ENCODE measurements at places on chromosomes 6 and 20.

DNA sequence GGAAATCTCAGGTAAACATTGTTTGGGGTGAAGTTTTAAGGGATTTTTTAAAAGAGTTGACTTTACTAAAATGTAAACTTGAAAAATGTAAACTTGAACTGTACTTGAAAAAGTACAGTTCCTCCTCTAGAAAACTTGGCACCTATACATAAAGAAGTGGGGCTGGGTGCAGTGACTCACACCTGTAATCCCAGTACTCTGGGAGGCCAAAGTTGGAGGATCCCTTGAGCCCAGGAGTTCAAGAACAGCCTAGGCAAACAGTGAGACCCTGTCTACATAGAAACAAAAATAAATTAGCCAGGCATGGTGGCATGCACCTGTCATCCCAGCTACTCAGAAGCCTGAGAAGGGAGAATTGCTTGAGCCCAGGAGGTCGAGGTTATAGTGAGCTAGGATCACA is 7.2 kb downstream of the BTBD9 start:
- DNase-seq: no peak

DNA sequence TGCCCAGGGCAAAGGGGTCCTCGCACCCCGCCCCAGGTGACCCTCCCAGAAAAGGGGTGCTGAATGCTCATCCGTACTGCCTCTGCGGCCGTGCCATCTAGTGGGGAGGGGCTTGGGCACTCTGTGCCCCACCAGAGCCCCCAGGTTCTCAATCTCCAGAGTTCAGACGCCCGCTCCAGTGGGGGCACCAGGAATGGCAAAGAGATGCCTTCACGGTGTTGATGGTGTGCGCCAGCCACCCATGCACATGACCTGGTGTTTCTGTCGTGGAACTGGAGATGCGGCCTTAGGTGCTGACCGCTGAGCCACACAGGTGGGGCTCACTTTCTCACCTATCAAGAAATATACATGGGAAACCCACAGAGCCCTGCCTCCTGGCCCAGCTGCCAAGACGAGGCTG is 30.8 kb downstream of the GNAS-AS1 start:
- DNase-seq: no peak

GRCh38 chr6:163419413-163420288 is 5.1 kb downstream of the QKI start:
- DNase-seq: peak; percentile 60

GRCh38 chr6:169158691-169159090 is 95.0 kb downstream of the THBS2 start:
- DNase-seq: no peak

DNA sequence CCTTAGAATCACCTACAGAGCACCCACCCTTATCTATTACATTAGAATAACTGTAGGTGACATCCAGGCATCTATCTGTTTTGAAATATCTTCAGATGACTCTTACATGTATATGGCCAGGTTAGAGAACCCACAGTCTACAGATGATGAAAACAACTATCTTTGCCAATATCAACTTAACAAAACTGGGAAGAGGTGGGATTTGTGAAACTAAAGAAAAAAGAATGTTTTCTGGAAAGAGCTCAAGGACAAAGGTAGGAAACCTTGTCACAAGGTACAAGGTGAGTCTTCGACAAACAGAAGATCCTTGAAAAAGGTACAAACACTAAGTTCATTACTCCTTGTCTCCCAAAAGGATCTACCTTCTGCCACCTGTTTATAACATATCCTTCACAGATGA is 47.0 kb upstream of the DST start:
- DNase-seq: no peak

DNA sequence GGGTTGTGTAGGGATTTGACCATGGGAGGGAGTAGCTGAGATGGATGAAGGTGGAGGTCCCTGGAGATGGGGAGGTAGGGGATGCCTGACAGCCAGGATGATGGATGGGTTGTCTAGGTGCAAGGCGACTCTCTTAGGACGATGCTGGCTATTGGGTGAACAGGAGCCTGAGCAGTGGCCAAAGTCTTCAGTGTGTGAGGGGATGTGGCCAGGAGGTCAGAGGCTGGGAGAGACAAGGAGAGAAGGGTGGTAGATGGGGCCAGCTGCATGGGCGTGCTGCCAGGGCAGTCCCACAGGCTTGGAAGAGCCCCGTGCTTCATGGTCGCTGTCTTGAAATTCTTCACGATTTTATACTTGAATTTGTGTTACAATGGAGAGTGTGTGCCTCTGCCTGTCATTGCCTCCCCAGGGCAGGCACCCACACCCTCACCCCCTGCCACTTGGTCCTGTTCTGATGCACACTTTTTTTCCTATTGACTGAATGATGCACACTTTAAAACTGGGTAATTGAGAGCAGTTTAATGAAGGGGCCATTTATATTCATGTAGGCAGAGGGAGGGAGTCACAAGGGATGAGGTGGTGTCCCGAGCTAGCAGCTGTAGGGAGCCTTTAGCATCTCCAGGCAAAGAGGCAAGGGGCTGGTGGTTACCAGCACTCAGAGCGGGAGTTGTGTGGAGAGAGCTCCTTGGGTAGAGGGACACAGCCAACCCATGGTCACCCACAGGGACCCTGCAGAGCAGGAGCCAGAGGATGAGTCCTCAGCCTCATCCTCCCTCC is 120.7 kb downstream of the DHX35 start:
- no peak for DNase-seq

DNA sequence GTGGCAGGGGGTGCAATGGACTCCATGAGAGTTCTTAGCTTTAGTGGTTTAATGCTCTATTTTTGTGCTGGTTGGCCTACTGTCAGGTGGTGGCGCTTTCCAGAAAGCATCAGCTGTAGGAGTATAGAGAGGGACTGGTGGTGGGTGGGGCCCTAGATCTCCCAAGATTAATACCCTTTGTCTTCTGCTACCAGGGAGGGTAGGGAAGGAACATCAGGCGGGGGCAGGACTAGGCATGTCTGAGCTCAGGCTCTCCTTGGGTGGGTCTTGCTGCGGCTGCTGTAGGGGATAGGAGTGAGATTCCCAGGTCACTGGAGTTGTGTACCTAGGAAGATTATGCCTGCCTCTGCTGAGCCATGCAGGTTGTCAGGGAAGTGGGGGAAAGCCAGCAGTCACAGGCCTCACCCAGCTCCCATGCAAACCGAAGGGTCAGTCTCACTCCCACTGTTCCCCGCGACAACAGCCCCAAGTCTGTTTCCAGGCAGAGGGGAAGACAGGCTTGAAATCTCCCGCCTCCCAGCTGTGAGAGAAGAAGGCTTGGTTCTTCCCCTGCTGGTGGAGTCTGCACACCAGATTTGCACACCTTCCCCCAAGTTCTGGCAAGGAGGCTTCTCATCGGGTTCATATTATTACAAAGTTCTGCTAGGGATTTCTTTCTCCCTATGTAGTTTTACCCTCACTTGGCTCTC is 46.7 kb upstream of the PKIB start:
- no peak for DNase-seq

DNA sequence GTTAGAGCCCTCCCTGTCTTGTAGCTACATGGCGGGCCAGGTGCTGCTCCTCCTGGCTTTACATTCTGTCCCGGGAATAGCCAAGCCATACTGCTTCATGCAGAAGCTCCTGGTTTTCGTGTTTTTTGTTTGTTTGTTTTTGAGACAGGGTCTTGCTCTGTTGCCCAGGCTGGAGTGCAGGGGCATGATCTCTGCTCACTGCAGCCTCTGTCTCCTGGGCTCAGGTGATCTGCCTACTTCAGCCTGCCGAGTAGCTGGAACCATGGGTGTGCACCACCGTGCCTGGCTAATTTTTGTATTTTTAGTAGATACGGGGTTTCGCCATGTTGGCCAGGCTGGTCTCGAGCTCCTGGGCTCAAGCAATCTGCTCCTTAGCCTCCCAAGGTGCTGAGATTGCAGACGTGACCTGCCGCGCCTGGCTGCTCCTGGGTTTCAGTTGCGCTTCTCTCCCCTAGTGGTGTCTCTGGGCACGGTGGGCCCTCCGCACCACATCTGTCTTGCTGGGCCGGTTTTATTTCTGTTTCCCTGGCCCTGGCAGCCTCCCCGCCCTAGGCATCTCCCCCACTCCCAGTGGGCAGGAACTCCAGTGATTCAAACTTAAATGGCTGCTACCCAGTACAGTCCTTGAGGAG is 12.9 kb downstream of the CDYL start:
- no peak for DNase-seq

- peak; percentile 10 for DNase-seq
These were observed 248.9 kb upstream of the FOXQ1 start for GRCh38 chr6:1062786-1063545.

DNA sequence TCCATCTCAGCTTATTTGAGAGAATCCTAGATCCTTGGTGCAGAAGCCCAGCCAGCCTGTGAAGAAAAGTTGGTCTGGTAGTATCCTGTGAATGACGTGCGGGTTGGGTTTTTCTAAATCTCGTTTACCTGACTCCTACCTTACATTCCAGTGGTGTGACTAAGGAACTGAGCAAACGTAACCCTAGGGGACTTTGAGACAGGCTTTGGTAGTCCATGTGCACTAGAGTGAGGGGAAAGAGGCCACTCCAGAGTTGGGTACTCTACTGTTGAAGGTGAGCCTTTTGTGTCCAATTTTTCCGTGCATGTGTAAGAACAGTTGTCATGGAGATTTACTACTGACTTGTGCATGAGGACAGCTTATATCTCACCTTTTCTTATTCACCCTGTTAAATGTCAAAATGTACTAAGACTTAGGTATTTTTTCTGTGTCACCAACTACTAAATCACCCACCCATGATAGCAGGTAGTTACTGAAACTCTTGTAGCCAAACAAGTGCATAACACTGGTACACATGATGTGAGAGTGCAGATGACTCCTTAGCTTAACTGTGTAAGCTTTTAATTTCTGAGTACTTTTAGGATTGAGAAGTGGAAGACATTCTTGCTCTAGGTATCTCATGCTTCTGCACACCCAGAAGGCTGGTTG is 26.3 kb upstream of the PLCG1 start:
- no peak for DNase-seq

DNA sequence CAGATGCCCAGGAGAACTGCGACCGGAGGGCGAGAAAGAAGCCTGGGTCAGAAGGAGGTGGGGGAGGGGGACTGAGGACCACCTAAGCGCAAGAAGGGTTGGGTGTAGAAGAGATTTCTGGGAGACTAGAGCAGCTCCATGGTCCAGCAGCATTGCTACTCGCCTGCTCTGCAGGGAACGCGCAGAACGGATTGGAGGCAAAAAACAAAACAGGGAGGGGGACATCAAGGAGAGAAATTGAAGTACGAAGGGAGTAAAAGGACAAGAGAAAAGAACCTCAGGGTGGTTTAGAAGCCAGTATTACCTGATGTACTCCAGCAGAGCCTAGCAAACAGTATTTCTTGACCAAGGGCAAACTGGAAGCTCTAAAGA is 537 bp upstream of the GABBR1 start:
- no peak for DNase-seq

- DNase-seq: peak; percentile 51
These were observed 280.5 kb downstream of the SYNE1 start for GRCh38 chr6:152356662-152357061.

DNA sequence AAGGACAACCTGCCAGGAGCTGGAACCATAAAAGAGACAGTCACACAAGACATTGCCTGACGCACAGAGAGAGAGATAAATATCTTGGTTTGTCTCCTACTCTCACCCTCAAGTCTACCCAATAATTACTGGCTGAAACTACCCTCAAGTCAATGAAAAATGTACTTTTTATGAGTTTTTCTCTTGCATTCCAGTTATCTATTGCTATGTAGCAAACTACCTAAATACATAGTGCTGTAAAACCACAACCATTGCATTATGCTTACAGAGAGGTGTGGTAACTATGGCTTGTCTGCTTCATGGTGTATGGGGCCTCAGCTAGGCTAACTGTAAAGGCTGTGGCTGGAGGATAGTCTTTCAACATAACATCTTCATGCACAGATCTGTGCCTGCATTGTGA is 247.8 kb downstream of the HAO1 start:
- DNase-seq: no peak

GRCh38 chr20:48162621-48163020 is 377.3 kb upstream of the SULF2 start:
- DNase-seq: no peak

DNA sequence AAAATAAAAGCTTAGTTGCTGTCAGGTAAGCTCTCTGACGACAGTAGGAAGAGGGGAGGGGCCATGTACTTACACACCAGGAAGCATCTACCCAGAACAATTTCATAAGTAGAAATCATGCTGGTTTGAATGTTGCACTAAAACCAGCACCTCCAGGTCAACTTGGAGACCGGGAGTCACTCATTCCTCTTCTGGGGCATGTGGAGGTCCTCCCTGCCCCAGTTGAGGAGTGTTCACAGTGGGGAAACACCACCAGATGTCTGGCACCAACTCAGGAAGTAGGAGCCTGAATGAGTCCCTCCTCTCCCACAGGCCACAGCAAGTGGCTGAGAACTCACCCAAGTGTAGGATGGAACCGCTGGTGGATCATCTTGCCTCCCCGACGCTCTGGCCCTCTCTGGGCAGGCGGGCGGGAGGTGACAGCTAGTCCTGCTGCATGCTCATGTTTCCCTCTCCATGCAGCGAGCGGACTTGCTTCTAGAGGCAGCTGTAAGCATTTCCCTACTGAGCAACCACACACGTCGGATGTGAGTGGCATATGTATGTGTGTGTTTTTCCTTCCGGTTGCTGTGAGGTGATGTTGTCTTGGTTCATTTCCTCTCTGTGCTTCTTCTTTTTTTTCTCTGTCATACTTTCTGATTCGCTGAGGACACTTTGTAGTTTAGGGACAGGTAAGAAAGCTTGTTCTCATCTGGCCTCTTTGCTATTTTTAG is 149.5 kb upstream of the NEDD9 start:
- DNase-seq: no peak

DNA sequence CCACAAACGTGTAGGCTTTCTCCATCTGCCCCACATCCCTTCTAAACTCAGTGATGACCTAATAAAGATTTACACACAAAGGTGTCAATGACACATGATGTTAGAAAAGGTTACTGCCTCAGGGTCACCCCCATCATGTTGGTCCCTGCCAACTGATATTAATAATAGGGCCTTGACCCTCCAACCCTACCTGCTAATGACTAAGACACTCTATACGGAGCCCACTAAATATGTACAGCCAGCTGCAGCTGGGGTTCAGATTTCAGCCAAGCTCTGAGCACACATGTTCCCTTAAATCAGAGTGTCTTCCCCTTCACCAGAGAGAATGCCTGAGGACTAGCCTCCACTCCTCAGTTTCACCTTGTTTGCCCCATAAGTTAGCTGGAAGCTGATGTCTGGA is 67.4 kb upstream of the SNRPB2 start:
- no peak for DNase-seq

- DNase-seq: peak; percentile 38
These were observed 990 bp downstream of the BPI start for GRCh38 chr20:38304845-38305447.

DNA sequence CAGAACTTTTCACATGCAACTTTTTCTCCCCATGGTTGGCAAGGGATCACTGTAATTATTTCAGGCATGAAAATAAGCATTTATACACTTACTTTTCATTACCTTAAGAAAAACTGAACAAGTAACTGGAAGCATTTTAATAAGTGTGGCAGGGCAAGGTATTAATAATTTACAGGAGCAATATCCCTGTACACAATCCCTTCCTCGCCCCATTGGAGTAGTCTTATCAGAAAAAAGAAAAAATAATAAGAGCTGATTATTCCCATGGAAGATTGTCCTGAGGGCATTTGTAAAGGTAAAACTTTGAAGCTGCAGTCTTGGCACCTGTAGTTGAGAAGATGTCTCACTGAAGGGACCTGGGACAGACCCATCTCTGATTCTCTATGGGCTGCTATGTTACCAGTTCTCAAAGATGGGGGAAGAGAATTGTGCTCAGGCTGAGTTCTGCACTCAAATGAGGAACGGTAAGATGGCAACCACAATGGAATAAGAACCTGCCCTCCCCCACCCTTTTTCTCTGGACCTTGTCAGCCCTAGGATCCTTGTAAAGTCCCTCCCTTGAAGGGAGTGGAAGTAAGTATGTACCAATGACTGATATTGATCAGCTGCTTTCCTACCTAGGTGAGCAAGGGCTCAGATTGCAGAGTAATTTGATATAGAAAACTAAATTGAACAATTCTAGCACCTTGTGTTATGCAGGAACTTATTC is 70.0 kb upstream of the AHI1 start:
- no peak for DNase-seq

All from AG10803 (cell line).